Osteocyte (in vitro differentiated cells): ENCODE measurements at places on chromosomes 5 and 9.

- DNase-seq = no peak
Measured at GRCh38 chr5:9877488-9877887, 247.3 kb upstream of the TAS2R1 start.

DNA sequence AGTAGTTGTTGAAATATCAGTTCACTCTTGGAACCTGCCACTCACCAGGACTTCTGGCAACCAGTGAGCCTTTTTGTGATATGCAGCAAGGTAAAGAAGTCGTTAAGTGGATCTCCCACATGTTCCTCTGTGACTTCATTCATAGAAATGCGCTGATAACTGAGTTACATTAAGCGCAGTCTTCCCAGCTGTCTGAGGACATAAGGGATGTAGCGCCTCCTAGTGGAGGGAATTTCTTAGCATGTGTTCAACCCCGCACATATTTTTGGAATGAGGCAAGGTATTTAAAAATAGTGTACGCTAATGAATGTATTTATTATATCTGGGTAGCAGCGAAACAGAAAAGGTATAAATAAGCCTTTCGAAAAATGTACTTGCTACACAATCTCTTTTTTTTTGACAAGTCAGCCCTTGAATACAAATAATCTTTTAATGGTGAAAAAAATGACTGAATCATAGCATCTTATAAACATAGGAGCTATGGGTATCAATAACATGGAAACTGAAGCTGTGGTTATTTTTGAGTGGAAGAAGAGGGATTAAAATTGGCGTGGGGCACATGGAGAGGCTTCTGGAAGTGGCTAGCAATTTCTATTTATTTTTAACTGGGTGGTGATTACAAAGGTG lies 38.0 kb downstream of the PALM2AKAP2 start:
- DNase-seq = no peak

DNA sequence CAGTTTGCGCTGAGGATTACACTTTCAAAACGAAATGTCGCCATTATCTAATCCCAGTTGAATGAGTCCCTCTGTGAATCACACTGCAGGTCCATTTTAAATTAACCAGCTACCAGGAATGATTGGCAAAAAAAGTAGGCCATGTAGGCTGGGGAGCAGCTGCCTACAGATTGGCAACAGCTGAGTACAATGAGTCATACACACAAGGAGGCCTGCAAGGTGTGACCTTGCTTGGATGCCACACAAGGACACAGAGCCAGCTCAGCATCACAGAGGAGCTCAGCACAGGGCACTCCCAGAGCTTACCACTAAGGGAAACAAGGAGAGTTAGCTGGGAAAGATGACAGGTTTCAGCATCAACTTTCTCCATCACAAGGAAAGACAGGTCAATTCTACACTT lies 12.9 kb downstream of the HAVCR1 start:
- DNase-seq = no peak

DNA sequence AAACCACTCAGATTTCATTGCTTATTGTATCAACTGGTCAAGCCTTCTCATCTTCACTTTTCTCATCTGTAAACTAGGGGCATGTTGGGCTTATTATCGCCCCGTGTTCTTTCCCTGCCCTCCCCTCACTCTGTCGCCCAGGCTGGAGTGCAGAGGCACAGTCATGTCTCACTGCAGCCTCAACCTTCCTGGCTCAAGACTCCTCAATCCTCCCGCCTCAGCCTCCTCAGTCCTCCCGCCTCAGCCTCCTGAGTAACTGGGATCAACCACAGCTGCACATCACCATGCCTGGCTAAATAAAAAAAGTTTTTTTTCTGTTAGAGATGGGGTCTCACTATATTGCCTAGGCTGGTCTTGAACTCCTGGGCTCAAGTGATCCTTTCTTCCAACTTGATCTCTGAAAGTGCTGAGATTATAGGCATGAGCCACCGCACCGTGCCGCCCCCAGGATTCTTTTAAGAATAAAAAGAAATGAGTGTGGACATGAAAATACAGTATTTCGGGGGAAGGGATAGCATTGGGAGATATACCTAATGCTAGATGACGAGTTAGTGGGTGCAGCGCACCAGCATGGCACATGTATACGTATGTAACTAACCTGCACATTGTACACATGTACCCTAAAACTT lies 2.0 kb downstream of the MAML1 start:
- no peak for DNase-seq
